Breast epithelium (tissue), 4 donors: ENCODE measurements at places on chromosomes 2 and 18. TPM values are rescaled to one million over a fixed set of nuclear protein-coding genes. Genes with fewer than 3 reads are reported as not detected.
A peak's percentile ranks its signal among the peaks of the same experiment; 100 is the strongest.

DNA sequence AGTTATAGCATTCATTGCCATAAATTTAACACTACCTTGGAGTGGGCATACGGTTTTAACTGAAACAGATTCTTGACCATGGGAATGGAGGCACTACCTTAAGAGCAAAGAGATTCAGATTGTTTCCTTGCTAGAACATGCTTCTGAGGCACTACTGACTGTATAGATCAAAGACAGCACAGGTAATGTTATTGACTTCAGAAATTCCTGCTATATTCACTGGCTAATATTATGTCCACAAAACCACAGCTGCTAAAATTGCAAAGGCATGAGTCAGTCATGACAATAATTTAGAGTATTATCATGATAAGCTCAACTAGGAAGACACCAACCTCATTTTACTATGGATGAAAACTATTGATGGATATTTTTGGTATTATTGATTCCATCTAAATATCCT, 39.4 kb downstream of the SLC8A1 start:
- no peak overlapping the region for H3K27ac ChIP-seq
- H3K36me3 ChIP-seq, result no peaks in the 10 kb centered on the region
- H3K27me3 ChIP-seq, result no peaks in the 10 kb centered on the region
- no peak for DNase-seq
- no peaks in the 10 kb centered on the region for H3K4me1 ChIP-seq
- no peak overlapping the region for H3K4me3 ChIP-seq

- no peaks in the 10 kb centered on the region for H3K27me3 ChIP-seq
- no peaks in the 10 kb centered on the region for H3K36me3 ChIP-seq
- H3K27ac ChIP-seq, result no peak overlapping the region
- H3K4me1 ChIP-seq, result no peaks in the 10 kb centered on the region
- no peak for DNase-seq
Observed at GRCh38 chr2:8527676-8528075, 154.2 kb upstream of the ID2 start.

GRCh38 chr2:144937910-144938709, 418.2 kb upstream of the ZEB2 start:
- H3K4me1 ChIP-seq, result no peaks in the 10 kb centered on the region
- peak overlapping the region; percentile 21 for H3K4me3 ChIP-seq
- no peak for DNase-seq
- H3K27ac ChIP-seq, result peak overlapping the region; percentile 70
- H3K36me3 ChIP-seq, result no peaks in the 10 kb centered on the region

GRCh38 chr18:11004294-11004693, 145.1 kb downstream of the PIEZO2 start:
- H3K4me1 ChIP-seq, result no peaks in the 10 kb centered on the region
- H3K27ac ChIP-seq, result no peak overlapping the region
- no peak for DNase-seq
- H3K36me3 ChIP-seq, result no peaks in the 10 kb centered on the region
- no peaks in the 10 kb centered on the region for H3K27me3 ChIP-seq

DNA sequence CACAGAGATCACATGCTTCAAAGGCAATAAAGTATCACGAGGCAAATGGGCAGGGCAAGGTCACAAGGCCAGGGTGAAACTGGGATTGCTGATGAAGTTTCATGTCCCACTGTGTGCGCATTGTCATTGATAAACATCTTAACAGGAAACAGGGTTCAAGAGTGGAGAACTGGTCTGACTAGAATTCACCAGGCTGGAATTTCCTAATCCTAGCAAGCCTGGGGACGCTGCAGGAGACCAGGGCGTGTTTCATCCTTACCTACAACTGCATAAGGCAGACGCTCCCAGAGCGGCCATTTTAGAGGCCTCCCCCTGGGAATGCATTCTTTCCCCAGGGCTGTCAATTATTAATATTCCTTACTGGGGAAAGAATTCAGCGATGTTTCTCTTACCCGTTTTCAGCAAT, 33.2 kb downstream of the PTPN4 start:
- H3K4me3 ChIP-seq, result no peak overlapping the region
- no peak overlapping the region for H3K27ac ChIP-seq
- no peaks in the 10 kb centered on the region for H3K36me3 ChIP-seq
- H3K4me1 ChIP-seq, result no peaks in the 10 kb centered on the region
- DNase-seq, result no peak

DNA sequence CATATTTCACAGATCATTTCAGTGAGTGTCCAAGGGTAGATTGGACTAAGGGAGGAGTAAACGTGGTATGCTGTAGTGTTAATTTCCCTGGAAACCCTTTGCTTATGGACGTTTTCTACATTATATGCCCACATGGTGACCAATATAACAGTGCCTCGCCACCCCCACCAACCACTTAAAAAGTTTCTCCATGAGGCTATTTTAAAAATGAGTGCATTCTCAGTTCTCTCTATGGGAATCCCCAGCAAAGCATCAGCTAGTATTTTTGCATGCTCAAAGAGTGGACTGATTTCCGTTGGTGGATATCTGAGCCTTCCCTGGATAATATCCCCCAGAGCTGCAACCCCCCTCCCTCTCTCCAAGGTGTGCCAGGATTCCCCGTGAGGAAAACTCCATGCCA, 73.2 kb downstream of the TGFA start:
- H3K27ac ChIP-seq, result no peak overlapping the region
- H3K4me1 ChIP-seq, result no peaks in the 10 kb centered on the region

- no peak for DNase-seq
- H3K27me3 ChIP-seq, result no peaks in the 10 kb centered on the region
- peak overlapping the region; percentile 17 for H3K27ac ChIP-seq
Observed at GRCh38 chr2:217833439-217833838, 169.4 kb downstream of the TNS1 start.

DNA sequence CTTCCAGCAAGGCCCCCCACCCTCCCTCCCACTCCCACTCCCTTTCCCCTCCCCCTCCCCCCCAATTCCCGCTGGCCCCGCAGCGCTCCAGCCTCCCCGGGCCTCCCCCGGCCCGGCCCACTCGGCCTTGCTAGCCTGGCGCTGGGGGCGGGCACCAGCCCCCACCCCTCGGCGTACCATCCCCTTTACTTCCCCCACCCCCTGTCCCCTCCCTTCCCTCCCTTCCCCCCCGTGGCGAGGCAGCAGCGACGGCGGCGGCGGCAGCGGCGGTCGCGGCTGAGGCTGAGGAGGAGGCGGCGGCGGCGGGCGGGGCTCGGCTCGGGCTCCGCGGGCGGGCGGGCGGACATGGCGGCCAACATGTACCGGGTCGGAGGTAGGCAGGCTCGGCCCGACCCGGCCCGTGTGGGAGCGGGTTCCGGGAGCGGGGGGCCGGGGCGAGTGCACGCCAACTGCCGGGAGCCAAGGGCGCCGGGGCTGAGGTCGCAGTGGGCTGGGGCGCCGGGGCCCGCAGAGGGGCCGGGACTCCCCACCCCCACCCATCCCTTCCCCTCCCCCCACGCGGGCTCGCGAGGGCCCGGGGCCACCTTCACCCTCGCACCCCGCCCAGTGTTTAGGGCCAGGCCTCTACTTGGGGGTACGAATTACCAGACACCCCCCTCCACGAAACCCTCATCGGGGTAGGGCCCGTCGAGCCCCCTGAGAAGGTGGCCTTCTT, at the start of gene MTA3:
Gene MTA3 (plus strand): TSS at position 232 of the 715 bp plus-strand sequence. CDS start 114 bp downstream, at position 346.
- H3K4me1 ChIP-seq, result peaks cover 5% of the 10 kb centered on the region
- H3K27me3 ChIP-seq, result no peaks in the 10 kb centered on the region
- H3K27ac ChIP-seq, result peak within 1 kb of the TSS; percentile 93
- H3K4me3 ChIP-seq, result peak within 1 kb of the TSS; percentile 85
- no peaks in the 10 kb centered on the region for H3K36me3 ChIP-seq

DNA sequence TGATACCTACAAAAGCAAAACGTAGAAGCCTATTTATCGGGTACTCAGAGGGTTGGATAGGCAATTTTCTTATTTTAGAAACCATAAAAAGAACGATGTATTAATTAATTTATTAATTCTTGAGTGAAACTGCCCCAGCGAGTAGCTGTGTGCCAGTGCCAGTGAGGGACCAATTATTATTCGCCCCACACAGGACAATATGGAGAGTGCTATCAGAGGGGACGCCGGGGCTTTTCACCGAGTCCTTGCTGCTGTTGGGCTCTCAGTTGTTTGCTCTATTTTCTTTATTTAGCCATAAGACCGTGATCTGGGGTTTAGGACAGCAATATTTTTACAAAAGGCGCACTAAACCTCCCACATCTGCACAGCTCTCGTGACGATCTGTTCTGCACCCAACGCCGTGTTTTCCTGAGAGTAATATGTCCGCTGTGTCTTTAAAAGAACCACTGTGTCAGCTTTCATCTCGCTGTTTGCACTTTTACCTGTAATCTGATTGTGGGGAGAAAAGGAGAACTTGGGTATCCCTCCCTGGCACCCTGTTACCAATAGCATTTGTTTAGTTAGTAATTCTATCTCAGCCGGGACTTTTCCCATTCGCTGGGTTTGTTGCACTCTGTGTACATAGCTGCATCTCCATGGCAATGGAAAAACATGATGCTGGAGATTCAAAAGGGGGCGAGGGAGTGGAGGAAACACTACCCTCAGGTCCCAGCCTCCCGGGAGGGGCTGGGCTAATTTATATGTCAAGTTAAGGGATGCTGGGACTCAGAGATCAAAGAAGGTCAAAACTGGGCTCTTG, 30.1 kb upstream of the ZNF516 start:
- H3K27me3 ChIP-seq, result no peaks in the 10 kb centered on the region
- no peak for DNase-seq
- H3K36me3 ChIP-seq, result no peaks in the 10 kb centered on the region
- H3K4me3 ChIP-seq, result peak overlapping the region; percentile 66
- H3K27ac ChIP-seq, result peak overlapping the region; percentile 26

- peak within 1 kb of the TSS; percentile 77 for H3K4me3 ChIP-seq
- H3K27me3 ChIP-seq, result no peaks in the 10 kb centered on the region
- H3K36me3 ChIP-seq, result peaks cover 4% of the 10 kb centered on the region
- DNase-seq, result peak; percentile 96
- H3K27ac ChIP-seq, result peak within 1 kb of the TSS; percentile 40
- H3K4me1 ChIP-seq, result peaks cover 3% of the 10 kb centered on the region
Observed at GRCh38 chr2:26785431-26786206, at the start of gene CENPA. CENPA (plus strand) TSS chr2:26786056; CDS start chr2:26786197, 141 bp downstream.

DNA sequence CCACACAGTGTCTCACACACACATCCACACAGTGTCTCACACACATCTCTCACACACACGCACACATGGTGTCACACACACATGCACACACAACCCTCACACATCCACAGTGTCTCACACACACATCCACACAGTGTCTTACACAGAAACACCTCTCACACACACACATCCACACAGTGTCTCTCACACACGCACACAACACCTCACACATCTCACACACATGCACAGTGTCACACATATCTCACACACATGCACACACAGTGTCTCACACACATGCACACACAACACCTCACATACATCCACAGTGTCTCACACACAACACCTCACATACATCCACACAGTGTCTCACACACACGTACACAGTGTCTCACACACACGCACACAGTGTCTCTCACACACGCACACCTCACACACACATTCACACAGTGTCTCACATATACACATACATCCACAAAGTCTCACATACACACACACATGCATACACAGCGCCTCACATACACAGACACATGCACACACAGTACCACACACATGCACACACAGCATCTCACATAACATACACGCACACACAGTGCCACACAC, 473.9 kb upstream of the HS6ST1 start:
- DNase-seq, result no peak
- H3K4me3 ChIP-seq, result no peak overlapping the region
- H3K27me3 ChIP-seq, result no peaks in the 10 kb centered on the region

DNA sequence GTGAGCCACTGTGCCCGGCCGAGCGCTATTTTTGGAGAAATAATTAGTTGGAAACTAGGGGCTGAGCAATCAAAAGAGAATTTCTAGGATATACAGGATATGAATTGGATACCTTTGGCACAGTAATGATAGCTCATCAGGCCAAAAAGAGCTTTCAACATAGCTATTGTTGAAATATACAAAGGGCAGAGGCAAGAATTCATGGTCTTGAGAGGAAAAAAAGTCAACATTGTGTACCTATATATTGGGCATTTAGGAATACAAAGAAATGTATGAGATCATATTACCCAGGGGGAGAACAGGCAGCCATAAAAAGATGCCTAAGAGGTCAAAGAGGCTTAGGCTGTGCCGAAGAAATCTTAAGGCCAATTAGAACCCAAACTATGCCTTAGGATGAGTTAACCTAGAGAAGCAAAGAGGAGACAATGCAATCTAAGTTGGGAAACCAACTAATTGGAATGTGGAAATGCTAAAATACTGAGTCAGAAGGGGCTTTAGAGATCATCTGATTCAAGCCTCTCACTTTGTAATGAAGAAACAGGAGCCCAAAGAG, 99.0 kb downstream of the RBBP8 start:
- DNase-seq, result no peak
- H3K4me1 ChIP-seq, result no peaks in the 10 kb centered on the region
- no peaks in the 10 kb centered on the region for H3K27me3 ChIP-seq
- peak overlapping the region; percentile 82 for H3K27ac ChIP-seq

DNA sequence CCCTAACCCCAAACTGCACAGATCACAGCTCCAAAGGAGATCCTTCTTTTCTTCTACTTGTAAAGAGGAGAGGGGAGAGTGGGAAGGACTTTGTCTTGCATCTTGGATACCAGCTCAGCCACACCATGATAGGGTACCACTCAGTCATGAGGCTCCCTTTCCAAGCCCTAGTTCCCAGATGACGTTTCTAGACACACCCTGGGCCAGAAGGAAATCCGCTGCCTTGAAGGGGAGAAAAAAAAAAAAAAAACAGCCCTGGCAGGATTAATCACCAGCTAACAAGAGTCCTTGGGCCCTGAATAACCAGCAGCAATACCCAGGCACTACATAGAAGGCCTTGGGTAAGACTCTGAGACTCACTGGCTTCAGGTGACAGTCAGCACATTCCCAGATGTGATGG, 36.9 kb downstream of the ST8SIA3 start:
- H3K27me3 ChIP-seq, result no peaks in the 10 kb centered on the region
- H3K4me3 ChIP-seq, result no peak overlapping the region
- DNase-seq, result no peak
- no peaks in the 10 kb centered on the region for H3K4me1 ChIP-seq

GRCh38 chr2:74861531-74861930, 27.6 kb downstream of the HK2 start:
- H3K4me1 ChIP-seq, result no peaks in the 10 kb centered on the region

DNA sequence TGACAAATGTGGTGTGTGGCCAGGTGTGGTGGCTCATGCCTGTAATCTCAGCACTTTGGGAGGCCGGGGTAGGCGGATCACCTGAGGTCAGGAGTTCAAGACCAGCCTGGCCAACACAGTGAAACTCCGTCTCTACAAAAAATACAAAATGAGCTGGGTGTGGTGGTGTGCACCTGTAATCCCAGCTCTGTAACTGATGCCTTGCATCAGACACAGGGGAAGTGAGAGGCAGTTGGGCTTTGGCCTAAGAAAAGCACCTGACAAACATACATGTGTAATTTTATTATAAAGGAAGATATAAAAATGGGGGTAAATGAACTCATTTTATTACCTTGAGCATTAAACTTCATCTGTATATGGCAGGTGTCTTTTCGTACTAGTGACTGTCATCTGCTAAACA, 66.7 kb upstream of the FAM136A start:
- H3K27ac ChIP-seq, result no peak overlapping the region
- H3K36me3 ChIP-seq, result no peaks in the 10 kb centered on the region
- no peaks in the 10 kb centered on the region for H3K27me3 ChIP-seq
- H3K4me1 ChIP-seq, result no peaks in the 10 kb centered on the region
- no peak overlapping the region for H3K4me3 ChIP-seq

- no peaks in the 10 kb centered on the region for H3K4me1 ChIP-seq
- no peak overlapping the region for H3K4me3 ChIP-seq
- DNase-seq, result no peak
Observed at GRCh38 chr2:120991441-120991840, 255.8 kb downstream of the GLI2 start.

SERPINB3 gene
- total RNA-seq, result not detected

TMEM169 gene
- total RNA-seq, result 1.3 TPM

SH3BP4 gene
- total RNA-seq, result 73.6 TPM

PSME4 gene
- total RNA-seq, result 75.1 TPM

LIMS2 gene
- 27.9 TPM for total RNA-seq

XDH gene
- total RNA-seq, result 6.9 TPM
